ENCODE measurements at places on chromosomes 13 and 19.

DNA sequence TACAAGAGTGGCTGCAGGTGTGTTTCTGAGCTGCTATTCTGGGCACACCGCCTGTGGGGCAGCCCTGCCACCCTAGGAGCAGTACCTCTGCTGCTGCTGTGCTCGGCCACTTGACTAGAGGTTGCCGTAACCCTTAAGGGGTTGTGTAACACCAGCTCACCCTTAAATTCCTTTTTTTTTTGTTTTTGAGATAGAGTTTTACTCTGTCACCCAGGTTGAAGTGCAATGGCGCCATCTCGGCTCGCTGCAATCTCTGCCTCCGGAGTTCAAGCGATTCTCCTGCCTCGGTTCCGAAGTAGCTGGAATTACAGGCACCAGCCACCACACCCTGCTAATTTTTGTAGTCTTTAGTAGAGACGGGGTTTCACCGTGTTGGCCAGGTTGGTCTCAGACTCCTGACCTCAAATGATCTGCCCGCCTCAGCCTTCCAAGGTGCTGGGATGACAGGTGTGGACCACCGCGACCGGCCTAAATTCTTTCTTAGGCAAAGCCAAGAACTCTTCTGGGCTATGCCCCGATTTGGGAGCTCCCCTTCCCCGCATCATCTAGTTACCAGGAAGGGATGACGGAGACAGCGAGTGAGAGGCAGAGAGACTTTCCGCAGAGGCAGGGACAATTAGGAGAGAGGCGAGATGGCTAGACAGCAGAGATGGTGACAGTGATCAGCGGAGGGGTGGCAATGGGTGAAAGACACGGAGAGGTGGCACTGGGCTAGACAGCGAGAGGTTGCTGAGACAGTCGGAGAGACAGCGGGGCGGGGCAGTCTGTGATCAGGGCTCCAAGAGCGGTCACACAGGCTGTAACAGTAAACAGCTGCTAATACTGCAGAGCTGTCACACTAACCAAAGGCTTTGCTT, 4.4 kb upstream of the LILRA5 start:
- no peak for DNase-seq

DNA sequence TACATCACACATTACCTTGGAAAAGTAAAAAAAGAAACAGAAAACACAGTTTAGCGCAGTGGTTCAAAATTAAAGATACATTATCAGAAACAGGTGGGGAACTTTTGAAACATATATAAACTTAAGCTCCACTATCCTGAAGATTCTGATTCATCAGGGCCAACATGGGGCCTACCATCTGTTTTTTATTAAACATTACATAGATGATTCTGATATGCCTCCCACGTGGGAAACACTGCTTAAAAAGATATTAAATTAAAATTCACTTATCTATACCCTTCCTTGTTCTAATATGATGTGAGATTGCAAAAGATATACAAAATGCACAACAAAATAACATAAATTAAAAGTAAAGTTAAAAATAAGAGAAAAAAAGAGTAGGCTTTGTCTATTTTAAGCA, 125.0 kb downstream of the VWA8 start:
- DNase-seq: no peak

DNA sequence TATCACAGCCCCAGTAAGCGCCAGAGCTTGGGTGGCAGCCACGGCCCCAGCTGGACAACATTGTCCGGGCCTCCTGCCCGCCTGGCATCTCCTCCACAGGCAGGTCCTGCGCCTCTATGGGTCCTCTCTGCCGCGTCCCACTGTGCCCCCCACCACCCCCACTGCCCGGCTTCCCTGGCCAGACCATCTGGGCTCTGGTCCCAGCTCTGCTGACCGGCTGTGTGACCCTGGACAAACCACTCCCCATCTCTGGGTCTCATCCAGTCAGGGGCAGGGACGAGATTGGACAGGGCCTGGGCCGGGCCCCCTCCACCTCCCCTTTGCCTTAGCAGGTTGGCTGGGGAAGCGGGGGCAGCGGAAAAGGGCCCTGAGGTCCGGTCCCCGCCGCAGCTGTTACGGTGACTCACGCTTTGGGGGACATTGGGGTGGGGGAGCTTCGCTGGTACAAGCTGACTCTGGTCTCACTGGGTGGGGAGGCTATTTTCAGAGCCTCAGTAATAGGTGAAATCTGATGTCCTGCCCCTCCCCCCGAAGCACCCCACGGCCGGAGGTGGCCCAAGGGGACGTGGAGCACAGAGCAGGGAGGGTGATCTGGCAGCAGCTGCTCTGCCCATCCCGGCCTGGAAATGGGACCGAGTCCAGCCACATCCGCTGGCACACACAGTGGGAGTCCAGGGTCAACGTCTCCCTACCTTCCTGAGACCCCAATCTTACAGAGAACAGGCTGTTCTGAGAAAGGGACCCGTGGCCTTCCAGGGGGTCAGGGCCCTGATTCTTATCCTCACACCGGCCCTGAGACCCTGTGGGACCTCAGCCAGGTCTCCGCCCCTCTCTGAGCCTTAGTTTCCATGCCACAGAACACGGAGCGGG, 9.1 kb downstream of the NFIC start:
- DNase-seq: no peak

- no peak for DNase-seq
These were observed 16.3 kb downstream of the EPS15L1 start for GRCh38 chr19:16455489-16455888.

DNA sequence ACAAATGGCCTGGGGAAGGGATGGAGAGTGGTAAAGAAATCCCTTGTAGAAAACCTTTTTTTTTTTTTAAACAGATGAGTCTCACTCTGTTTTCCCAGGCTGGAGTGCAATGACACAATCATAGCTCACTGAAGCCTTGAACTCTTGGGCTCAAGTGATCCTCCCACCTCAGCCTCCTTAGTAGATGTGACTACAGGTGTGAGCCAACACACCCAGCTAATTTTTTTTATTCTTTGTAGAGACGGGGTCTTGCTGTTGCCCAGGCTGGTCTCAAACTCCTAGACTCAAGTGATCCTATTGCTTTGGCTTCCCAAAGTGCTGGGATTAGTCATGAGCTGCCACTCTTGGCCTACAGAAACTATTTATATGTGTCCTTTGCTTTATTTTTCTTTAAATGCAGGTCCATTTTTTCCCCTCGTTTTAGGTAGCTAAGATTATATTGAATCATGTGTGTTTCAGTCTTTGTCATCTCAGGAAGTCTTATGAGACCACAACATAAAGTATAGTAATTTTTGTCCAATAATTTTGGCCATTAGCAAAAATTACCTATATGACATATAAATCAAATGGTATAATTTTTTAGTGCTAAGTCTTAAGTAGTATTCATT, 10.5 kb downstream of the LPAR6 start:
- DNase-seq: no peak

GRCh38 chr13:70014337-70014736, 93.3 kb upstream of the ATXN8OS start:
- no peak for DNase-seq

DNA sequence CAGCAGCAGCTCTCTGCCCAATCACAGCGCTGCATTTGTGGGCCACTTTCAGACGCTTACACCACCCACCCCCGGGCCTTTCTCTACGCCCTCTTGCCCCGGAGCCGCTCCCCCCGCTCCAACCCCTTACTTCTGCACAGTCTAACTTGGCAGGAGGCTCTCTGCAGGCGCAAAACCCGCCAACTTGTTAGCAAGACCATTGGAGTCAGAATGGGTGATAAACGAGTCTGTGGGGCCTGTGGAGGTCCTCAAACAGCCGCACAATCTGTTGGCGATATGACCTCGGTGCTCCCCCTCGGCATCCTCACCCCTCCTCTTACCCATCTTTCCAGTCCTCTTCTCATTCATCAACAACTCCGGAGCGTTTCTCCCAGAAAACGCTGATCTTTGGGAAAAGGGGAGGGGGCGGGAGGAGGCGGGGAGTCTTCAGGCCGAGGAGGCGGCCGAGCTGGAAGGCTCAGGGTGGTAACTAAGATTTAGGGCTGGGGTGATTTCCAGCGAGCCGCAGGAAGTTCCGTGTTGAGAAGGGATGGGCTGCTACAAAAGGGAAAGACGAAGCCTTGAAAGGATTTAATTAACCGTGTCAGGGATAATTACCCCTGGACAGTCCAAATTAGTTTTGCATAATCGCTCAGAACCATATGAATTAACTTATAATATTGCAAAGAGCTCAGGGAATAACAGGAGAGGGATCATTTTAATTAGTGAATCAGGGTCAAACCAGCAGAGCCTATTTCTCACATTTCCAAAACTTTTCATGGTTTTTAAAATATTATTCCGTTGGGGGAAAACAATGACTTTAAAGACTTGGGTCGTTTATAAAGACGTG, 4.1 kb downstream of the SOX21 start:
- DNase-seq: no peak

DNA sequence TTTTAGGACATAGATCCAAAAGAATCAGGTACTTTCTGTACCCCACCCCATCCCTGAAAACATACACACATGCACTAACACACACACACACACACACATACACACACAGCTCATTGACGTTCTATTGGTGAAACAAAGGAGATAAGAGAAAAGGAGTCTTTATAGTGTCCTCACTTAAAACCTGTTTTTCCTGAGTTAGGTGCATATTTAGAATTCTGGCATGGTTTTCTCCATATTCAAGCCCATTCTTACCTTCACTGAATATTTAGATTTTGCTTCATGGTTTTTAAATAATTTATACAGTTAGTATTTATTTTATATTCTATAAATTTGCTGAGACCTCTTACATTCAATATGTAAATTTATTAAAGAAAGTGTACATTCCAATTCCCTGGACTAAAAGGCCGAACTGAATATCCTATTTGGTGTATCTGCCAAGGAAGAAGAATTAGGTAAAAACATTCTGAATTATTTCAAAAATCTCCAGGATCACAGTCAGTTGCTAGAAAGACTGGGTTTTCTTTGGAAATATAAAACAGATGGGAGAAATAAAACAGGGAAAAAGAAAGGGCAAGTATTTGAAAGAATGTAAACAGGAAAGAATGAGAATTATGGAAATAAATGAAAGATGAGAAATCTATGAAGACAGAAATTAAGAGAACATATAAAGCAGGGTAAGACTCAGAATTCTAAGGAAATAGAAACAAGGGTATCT, 556.2 kb downstream of the KCTD12 start:
- DNase-seq: no peak

DNA sequence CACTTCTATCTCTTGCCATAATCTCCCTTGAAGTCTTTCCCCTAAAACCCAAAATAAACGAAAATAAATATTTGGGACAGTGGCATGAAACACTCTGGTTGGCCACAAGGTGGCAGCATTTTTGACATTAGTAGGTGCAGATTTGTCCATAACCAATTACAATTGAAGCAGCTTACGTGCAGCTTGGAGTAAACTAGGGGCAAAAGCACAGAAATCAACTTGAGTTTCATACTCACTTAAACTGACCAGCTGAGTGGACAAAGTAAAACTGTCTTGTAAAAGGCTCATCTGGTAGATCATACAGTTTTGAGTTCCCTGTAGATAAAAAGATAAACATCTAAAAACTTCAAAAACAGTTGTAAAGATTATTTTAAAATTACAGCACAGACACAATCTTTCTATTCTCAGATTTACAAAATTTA, 18.8 kb downstream of the PDCD5 start:
- peak; percentile 41 for DNase-seq

- no peak for DNase-seq
These were observed at the start of gene PLEKHA4 for GRCh38 chr19:48868114-48868886. TSS of gene PLEKHA4 (minus strand) at chr19:48868617. CDS start at chr19:48867620, 997 bp downstream.

- DNase-seq: no peak
These were observed 3.5 kb downstream of the SLC7A9 start for GRCh38 chr19:32866061-32866460.

- peak; percentile 38 for DNase-seq
These were observed 25.7 kb downstream of the CCNE1 start for GRCh38 chr19:29837448-29837981.

DNA sequence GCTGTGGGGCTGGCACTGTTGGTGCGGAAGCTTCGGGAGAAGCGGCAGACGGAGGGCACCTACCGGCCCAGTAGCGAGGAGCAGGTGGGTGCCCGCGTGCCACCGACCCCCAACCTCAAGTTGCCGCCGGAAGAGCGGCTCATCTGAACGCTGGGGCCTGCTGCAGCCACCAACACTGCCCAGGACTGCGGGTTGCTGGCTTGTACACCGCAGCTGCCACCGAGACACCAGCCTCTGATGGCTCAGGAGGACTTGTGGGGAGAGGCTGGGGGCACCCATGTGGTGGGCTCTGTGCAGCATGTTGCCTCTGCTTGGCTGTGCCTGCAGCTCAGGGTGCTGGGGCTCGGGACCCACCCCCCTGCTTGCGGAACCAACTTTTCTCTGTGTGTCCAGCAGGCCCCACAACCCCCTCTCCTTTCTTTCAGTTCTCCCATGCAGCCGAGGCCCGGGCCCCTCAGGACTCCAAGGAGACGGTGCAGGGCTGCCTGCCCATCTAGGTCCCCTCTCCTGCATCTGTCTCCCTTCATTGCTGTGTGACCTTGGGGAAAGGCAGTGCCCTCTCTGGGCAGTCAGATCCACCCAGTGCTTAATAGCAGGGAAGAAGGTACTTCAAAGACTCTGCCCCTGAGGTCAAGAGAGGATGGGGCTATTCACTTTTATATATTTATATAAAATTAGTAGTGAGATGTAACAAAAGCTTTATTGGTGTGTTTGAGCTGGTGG, 2.6 kb downstream of the CRB3 start:
- no peak for DNase-seq

DNA sequence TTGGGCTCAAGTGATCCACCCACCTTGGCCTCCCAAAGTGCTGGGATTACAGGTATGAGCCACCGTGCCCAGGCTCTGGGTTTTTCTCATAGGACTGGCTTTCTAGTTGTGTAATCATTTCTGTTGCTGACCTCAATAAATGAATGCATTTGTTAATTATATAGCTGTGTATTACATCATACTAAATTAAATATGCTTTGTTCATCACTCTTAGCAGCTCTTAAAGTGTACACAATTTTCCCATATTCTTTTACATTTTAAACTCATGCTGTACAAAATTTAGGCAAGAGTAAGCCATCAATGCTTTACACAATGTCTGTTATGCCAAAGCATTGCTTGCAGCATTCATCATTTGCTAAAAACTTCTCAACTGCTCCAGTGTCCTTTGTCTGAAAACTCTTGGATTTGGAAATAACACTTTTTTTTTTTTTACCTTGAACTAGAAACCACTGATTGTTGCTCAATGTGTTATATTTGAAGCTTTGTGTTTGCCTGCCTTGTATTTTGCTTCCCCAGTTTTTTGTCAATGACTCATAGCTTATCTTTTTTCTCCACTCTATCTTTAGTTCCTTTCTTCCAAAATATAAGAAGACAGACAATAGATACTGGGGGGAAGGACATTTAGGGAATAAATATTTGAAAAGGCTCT, 31.4 kb downstream of the CCDC122 start:
- DNase-seq: no peak

DNA sequence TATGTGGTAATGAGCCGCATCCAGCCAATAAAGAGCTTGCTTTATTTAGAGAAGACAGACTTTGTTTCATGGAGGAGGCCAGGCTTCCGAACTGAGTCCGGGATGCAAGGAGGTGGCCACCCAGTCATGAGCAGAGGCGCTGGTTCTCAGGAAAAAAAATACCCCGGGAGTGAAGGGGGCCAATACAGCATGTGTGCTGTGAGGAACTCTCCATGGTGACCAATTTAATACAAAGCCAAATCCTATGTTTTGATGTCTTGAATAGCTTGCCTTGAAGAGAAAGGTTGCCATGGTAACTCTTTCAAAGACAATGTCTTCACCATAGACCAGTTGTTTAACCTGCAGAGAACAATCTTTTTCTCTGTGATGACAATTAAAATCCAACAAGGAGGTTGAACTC, 43.4 kb upstream of the PDCD5 start:
- DNase-seq: no peak

GRCh38 chr13:50284540-50284939, 269.3 kb downstream of the KCNRG start:
- no peak for DNase-seq

- DNase-seq: no peak
These were observed 268.7 kb downstream of the NHLRC3 start for GRCh38 chr13:39306639-39307589.

GRCh38 chr19:28014615-28015405, 1198.1 kb downstream of the UQCRFS1 start:
- DNase-seq: no peak
